ENCODE measurements at places on chromosomes 4 and X.
A peak's percentile ranks its signal among the peaks of the same experiment; 100 is the strongest.

DNA sequence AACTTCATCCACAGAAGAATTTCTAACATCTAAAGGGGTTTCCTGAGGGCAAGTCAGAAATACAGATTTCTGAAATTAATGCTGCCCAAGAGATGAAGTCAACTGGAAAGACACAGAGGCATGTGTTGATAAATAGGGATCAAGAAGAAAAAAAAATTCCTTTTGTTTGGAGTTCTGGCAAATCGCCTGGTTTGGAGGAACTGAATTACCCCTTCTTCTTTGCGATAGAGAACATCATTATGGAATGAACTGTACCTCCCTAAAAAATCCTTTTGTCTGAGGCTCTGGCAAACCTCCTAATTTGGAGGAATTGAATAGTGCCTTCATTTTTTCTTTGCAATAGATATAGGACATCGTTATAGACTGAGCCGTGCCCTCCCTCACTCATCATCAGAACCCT, 200.9 kb downstream of the DHRSX start:
- no peak for DNase-seq

DNA sequence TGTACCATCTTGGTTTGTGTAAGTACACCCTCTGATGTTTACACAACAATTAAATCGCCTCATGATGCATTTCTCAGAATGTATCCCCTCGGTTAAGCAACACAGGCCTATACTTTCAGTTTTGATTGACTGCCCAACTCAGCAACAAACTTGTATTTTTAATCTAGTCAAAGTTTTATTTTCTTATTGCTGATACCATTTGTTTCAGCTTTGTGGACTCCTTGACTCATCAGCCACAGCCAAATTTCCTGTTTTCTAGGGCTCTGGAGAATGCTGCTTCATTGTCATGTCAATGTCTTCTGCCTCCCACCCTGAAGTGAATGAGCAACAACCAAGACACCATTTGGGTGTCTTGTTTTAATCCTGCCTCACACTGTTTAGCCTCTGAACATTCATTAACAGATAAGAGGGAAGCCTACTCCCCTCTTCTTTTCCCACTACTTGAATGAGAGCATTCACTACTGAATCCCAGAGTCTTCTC, 14.0 kb downstream of the BBS12 start:
- no peak for DNase-seq

DNA sequence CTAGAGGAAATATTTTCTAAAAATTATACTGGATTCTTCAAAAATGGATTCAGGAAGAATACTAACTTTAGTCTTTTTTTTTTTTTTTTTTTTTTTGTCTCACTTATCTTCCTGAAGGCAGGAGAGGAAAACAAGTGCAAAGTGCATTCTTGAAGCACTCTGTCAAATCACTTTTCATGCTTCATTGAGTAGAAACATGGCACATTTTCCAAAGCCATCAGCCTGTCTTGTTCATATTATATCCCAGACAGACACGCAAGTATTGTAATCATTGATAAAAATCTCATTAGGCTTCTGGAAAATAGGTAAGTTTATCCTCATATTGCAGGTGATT, 1.2 kb downstream of the BBS12 start:
- no peak for DNase-seq

DNA sequence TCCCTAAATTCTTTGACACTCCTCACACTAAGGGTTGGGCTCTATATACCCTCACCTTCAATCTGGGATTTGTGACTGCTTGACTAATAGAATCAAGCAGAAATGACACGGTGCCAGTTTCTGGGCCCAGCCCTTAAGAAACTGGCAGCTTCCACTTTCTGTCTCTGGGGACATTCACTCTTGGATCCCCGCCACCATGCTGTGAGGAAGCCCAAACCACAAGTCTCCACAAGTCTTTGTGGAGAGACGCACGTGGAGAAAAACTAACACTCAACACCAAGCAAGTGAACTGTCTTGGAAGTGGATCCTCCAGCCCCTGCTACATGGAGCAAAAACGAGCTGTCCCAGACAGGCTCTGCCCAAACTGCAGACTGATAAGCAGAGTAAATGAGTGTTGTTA, 1.1 kb upstream of the EDNRA start:
- DNase-seq = no peak

DNA sequence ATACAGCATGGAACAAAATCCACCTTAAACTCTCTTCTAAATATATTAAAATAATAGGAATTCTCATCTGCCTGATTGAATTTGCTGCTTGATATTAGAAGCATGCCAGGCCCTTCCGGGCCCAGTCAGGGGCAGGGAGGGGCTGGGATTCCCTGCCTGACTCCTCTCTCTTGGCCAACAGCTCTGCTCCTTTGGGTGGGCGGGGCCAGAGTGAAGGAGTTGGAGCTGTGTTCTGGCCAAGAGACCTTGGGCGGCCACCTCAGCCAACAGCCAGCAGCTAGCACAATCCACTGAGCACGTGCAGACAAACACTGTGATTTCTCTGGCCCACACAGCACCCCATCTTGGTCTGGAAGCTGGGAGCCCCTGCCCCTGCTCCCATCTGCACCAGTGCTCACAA, 140.3 kb downstream of the PJA1 start:
- DNase-seq = peak; percentile 41

- no peak for DNase-seq
Measured at GRCh38 chr4:186451982-186452381, 103.4 kb downstream of the MTNR1A start.

GRCh38 chrX:31590581-31591114, 518.8 kb upstream of the FTHL17 start:
- DNase-seq = no peak

DNA sequence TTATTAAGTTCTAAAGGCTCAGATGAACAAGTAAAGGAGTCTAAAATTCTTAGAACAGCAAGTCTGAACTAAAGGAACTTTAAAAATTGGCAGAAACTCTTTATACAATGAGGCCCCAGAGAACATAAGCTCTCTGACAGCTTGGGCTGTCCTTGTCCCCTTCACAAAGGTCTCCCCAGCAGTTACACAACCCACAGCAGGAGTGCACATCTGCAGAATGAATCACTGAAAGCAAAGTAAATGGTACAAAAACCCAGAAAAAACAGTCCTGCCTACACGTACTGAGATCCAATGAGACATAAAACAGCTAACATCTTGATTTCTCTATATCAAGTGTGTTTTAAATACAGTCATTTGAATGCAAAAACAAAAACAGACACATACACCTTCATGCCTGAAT, 18.7 kb downstream of the RBBP7 start:
- DNase-seq = no peak

DNA sequence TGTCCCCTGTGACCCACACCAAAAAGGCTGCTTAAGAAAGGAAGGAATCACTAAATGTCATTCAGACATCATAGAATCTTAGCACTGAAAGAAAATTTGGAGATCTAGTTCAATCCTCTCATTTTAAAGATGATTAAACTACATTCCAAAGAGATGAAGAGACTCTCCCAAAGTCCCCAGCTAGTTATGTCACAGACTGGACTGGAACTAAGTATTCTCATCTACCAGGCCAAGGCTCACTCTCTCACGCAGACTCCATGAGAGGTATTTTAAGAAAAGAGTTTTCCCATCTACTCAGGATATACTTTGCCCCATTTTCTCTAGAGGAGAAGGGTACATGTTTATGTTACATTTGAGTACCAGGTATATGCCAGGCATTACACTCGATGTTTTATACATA, 6.9 kb downstream of the FABP2 start:
- DNase-seq = no peak

- DNase-seq = no peak
Measured at GRCh38 chrX:110133735-110134370, 130.9 kb downstream of the TMEM164 start.

GRCh38 chrX:17161991-17162390, 213.0 kb upstream of the NHS start:
- DNase-seq = no peak

GRCh38 chr4:35541888-35542213, 702.5 kb downstream of the ARAP2 start:
- no peak for DNase-seq

DNA sequence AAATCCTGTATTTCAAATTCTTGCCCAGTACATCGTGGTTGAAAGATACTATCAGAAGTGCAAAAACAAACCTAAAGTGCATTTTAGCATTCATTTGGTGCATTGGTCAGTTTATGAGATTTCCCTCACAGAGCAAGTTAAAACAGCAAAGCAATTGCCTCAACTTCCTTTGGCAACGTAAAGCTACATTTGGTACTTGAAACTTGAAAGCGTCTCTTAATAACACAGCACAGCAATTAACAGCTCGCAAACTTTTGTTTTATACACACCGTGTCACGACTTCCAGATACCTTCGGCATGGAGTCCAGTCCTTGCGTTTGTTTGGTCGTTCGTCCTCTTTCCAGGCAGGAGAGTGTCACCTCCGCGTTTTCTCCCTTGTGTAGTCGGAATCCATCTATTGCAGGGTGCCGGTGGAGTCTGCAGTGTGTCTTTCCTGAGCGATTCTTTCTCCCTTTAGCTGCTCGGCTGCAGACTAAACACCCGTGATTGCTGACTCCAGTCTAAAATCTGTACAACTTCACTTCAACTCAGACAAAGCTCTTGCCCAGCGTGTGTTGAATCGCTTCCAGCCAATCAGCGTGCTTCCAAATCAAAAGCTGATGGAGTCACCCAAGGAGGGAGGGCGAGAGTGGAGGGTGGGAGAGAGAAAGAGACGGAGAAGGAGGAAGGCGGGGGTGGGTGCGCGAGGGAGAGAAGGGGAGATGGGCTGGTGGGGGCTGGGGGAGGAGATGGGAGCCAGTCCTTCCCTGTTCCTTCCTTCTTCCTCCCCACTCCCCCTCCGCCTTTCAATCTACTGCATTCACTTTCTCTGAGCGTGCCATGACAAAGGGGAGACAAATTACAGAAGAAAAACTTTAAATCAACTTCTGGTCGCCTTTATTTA, at the start of gene PCDH18:
Gene PCDH18 (minus strand): TSS at position 509 of the 883 bp plus-strand sequence. CDS start 406 bp downstream, at position 103.
- peak; percentile 59 for DNase-seq

DNA sequence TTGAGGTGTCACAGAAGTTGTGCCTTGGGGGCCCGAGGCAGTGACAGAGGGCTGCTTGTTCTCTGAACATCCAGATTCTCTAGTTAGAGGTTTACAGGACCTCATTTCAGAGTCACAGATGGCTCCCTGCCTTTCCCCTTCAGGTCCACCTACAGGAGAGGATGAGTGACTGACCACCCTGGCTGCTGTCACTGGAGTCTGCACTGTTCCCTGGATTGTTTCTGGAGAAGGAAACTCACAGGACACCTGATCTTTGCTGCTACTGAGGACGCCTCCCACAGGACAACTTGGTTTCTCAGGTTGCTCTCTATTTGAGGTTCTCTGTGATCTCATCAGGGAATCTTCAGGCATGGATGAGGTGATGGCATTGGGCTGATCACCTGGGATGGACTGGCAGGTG, 58.3 kb downstream of the GPRIN3 start:
- no peak for DNase-seq

GRCh38 chr4:125389713-125390112, 75.0 kb downstream of the FAT4 start:
- DNase-seq = no peak

DNA sequence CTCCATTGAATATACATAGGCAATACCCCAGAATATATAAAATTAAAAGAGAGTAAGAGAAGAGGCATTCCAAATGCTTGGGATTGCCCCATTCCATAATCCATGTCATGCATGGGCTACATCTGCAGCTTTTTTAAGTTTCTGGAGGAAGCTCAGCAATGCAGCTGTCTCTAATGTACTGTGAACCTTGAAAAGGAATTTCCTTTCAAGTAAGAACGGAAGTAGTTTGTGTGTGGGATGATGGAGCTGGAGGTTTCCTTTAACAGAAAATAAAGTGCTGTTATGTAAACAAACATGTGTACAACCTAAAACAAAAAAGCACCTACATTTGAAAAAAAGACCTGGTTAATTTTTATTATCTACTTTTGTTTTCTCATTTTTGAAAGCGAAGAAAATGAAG, 303.5 kb downstream of the BMPR1B start:
- DNase-seq = no peak

GRCh38 chr4:25590171-25590570, 65.5 kb upstream of the SLC34A2 start:
- no peak for DNase-seq

GRCh38 chrX:96763608-96764007, 79.0 kb downstream of the DIAPH2 start:
- DNase-seq = peak; percentile 4

GRCh38 chrX:10390187-10390586, 230.2 kb downstream of the MID1 start:
- DNase-seq = no peak

DNA sequence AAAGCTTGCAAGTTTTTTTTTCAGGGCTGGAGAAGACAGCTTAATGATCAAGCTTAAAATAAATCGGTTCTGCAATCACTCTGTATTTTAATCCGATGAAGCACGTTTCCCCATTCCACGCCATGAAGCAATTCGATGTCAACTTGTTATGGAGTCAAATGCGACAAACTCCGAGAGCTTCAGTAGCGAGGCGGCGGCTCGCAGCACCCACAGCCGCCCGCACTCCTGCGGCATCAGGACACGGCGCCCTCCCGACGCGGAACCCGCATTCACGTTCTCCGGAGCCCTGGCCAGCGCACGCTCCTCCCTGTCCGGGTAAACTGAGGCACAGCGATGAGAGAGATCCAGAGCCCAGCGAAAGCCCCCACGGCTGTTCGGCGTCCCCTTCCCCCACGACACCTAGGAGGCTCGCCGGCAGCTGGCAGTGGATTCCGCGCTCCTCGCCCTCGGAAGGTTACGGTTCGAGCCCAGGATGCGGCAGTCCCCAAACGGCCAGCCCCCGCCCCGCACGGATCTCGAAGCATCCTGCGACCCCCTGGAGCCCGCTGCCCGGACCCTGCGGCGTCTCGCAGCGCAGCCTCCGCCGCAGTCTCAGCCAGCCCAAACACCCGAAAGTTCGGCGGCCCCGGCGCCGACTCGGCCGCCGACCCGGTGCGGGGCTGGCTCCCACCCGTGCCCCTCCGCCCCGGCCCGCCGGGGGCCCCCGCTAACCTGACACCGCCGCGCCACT, 507 bp downstream of the MFAP3L start:
- peak; percentile 70 for DNase-seq

DNA sequence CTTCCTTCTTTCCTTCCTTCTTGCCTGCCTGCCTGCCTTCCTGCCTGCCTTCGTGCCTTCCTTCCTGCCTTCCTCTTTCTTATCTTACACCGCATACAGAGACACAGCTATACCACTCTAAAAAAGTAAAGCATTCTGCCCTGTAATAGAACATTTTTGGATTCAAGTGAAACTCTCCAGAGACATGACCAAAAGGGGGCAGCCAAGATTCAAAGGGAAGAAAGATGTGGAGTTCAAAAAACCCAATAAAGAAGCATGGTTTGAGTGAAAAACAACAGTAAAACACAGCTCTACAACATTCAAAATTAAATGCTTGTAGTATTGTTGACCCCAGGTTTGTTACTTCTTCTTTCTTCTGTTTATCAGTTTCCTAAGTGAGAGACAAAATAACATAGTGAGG, 914.9 kb upstream of the PCDH7 start:
- DNase-seq = no peak

GRCh38 chr4:174672276-174672675, 150.0 kb upstream of the HPGD start:
- no peak for DNase-seq

- no peak for DNase-seq
Measured at GRCh38 chrX:152950786-152951185, 43.1 kb downstream of the PNMA5 start.

DNA sequence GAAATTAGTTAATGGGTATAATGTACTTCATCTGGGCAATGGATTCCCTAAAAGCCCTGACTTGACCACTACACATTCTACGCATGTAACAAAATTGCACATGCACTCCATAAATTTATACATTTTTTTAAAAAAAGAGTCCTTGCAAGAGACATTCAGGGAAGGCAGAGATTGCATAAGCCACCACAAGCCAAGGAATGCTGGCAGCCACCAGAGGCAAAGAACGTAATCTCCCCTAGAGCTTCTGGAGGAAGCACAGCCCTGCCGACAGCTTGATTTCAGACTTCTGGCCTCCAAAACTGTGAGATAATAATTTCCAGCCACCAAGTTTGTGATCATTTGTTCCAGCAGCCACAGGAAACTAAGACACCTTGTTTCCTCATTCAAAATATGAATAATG, 185.6 kb upstream of the GALNT7 start:
- DNase-seq = no peak

All from SK-N-SH (cell line).